Fibroblast of mammary gland (primary cell): ENCODE measurements at places on chromosomes 6 and 20.

DNA sequence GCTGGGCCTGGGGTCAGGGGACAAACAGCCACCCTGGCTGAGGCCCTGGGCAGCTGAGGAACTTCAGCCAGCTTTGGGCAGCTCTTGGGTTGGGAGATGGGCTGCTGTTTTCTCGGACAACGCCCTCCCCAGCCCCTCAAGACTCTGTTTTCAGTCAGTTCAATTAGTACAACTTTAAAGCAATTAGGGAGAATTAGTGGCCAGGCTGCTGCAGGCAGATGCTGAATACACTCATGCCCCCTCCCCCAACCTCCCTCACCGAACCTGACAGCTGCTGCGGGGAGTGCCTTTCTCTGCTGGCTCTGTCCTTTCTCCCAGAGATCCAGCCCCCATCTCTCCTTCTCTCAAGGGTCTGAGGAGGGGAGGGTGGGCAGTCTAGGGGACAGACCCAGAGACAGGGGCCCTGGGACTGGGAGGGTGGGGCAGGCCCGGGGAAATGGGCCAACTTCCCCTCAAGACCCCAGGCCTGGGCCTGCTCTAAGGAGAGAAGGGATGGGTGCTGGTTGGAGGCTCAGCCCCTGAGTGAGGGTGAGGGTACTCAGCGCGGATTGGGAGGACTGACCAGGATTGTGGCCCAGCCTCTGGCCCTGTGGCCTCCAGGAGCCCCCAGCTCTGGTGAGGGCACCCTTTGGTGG, 17.8 kb upstream of the MYT1 start:
- DNase-seq, result no peak

- DNase-seq, result no peak
These were observed 1.0 kb downstream of the FILIP1 start for GRCh38 chr6:75492386-75493153.

GRCh38 chr6:2990248-2990931, 9.3 kb upstream of the NQO2 start:
- DNase-seq, result peak; percentile 26

DNA sequence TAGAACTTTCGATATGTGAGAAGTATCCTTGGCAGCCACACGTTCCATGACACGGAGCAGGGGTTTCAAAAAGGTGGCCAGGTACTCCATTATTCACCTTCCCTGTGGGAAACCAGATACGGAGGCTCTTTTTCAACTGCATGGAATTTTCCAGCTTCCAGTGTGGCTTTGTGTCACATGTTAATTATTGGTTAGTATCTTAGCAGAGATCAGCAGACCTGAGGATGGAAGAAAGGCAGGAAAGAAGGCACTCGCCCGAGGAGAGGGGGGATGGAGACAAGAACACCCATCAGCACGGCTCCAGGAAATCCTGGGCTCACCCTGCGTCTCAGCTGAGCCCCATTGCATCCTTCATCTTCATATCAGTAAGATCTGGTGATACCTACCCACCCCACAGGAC, 115.5 kb downstream of the PXDC1 start:
- no peak for DNase-seq

DNA sequence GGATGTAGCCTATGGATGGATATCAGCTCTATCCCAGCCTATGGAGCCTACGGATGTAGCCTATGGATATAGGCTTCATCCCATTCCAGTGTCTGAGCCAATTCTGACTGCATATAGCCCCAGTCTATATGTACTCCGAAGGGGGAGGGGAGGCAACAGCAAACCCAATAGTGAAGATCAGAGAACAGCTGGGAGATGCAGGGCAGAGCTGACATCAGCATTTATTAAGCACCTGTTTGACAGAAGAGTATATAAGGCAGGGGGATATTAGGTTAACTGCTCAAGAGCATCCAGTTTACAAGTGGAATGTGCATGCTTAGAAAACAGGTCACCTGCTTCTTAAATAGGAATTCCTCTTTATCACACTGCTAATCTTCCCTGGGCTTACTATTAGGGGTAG, 85.2 kb downstream of the TNFAIP3 start:
- no peak for DNase-seq

DNA sequence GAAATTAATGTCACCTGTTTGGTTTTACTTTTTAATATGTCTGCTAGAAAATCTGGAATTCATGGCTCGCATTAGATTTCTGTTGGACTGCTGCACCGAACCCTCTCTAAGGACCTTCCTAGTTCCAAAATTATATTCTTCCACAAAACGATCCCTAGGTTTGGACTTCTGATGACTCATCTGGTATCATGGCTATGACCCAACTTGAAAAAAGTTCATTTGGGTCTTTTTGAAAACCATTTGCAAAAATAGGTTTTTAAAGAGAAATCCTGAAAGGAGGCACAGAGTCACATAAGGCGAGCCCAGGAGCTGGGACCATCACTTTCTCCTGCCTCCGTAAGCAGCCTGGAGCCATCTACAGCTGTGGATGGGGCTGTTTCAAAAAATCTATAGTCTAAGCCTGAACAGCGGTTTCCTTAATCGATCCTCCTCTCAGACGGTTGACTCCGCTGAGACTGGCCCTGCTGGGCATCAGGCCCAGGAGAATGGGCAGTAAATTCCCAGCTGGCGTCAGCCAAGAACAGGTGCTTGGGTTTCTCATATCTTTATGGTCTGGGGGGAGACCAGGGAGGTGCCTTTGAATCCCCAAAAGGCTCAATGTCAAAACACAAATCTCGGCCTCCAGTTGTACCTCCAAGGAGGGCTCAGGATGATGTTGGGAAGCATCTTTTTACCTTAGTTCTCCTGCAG, 44.6 kb downstream of the SLC24A3 start:
- DNase-seq, result no peak

DNA sequence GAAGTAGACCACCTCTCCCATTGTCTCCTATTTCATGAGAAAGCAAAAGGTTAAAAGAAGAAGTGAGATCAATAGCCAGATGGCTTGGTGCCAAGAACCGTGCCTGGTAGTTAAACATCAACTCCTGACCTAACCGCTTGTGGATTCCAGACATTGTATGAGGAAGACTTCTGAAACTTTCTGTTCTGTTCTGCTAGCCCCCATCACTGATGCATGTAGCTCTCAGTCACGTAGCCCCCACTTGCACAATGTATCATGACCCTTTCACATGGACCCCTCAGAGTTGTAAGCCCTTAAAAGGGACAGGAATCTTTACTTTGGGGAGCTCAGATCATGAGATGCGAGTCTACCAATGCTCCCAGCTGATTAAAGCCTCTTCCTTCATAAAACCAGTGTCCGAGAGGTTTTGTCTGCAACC, 301.2 kb downstream of the RNGTT start:
- DNase-seq, result no peak

DNA sequence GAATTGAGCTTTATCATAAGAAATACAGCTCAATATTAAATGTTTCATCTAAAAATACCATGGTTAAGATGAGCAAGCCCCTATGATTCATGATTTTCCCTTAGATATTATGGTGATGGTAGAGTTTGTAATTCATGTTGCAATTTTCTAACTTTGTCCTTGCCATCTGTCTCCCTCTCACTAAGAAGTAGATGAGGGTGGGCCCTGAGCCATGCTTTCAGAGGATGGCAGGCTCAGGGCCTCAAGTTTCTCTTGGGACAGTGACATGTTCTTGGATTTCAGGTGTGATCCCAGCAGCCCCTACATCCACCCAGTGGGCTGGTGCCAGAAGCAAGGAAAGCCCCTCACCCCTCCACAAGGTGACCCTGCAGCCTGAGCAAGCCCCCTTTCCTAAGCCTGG, 25.6 kb downstream of the L3MBTL1 start:
- DNase-seq, result peak; percentile 66

- DNase-seq, result no peak
These were observed 730.7 kb downstream of the RFPL4B start for GRCh38 chr6:113077794-113078193.

GRCh38 chr20:33276303-33277113, 6.5 kb upstream of the BPIFB1 start:
- DNase-seq, result no peak

DNA sequence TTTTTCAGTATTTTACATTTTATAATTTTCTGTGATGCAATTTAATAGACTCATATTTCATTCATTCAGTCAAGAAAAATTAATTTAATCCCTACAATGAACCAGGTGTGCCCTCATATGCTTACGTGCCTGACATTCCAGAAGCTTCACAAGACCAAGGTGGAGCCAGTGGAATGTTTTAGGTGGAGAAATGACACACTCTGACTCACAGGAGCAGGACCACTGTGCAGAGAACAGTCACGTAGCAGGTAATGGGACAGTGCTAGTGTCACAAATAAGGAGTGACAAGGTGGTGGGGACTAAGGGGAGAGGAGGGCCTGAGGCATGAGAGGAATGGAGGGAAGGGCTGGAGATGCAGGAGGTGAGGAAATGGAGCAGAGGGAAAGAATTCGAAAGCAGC, 37.0 kb upstream of the HLA-G start:
- DNase-seq, result no peak

GRCh38 chr6:215335-216034, 76.8 kb upstream of the DUSP22 start:
- DNase-seq, result peak; percentile 38

GRCh38 chr20:57734754-57735153, 24.9 kb upstream of the PMEPA1 start:
- DNase-seq, result no peak

- DNase-seq, result peak; percentile 35
These were observed 2.7 kb upstream of the PAX1 start for GRCh38 chr20:21702553-21703470.

DNA sequence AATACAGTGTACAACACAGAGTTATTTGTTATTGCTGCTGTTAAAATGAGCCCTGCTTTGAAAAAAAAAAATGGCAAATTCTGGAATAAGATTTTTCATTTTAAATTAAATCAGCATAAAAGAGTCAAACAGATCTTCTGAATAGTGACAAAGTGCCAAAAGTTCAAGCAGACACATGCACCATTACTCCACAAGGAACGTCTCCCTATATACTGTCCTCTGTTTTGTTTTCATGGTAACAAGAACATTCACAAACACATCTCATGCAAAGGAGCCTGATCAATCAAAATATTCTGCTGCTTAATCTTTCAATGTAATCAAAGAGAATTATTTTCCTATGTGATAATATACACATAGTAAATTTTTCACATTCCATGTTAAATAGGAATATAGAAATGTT, 2.7 kb downstream of the HIVEP2 start:
- no peak for DNase-seq

GRCh38 chr20:23658989-23659609, 21.3 kb upstream of the CST3 start:
- DNase-seq, result no peak

GRCh38 chr20:40997116-40997515, 31.5 kb upstream of the TOP1 start:
- DNase-seq, result no peak

GRCh38 chr20:539191-539590, 4.4 kb downstream of the CSNK2A1 start:
- DNase-seq, result no peak

- DNase-seq, result peak; percentile 15
These were observed 417.5 kb downstream of the EYS start for GRCh38 chr6:65289491-65289890.

DNA sequence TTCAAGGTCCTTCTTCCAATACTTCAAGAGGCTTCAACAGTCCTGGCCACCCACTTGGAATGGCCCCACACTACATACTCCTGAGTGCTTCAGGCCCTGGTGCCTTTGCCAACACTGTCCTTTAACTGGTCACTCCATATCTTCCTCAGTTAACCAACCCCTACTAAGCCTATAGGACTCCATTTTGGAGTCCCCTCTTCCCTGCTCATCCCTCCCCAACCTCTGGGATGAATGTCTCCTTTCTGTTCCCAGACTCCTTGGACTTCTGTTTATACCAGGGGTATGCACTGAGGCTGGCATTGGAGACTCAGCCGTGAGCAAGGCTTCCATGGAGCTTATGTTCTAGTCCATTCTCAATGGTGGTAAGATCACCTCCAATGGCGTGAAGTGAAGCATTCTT, 33.6 kb downstream of the COX4I2 start:
- no peak for DNase-seq

GRCh38 chr20:50691573-50692551, 520 bp upstream of the RIPOR3 start:
- DNase-seq, result peak; percentile 88

GRCh38 chr20:21063276-21063675, 42.9 kb downstream of the LINC00237 start:
- no peak for DNase-seq

- peak; percentile 49 for DNase-seq
These were observed 1.6 kb downstream of the SRPK1 start for GRCh38 chr6:35919085-35919826.

DNA sequence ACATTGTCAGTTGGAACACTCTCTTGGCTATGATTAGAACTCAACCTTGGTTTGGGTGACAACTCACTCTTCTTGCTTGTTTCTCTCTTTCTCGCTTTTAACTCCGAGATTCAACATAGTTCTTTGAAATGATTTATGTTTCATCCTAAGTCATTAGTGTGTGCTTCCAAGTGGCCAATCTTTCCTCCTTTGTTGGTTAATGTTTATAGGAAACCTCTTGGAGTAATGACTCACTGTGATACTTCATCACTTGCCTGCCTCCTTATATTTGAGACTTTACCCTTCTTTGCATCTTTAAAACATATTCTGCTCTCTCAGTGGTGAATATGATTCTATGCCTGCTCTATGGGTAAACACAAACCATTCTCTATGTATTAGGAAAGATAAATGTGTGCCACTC, 279.7 kb upstream of the FLRT3 start:
- DNase-seq, result peak; percentile 28

GRCh38 chr6:156928126-156928525, 150.9 kb downstream of the ARID1B start:
- no peak for DNase-seq

DNA sequence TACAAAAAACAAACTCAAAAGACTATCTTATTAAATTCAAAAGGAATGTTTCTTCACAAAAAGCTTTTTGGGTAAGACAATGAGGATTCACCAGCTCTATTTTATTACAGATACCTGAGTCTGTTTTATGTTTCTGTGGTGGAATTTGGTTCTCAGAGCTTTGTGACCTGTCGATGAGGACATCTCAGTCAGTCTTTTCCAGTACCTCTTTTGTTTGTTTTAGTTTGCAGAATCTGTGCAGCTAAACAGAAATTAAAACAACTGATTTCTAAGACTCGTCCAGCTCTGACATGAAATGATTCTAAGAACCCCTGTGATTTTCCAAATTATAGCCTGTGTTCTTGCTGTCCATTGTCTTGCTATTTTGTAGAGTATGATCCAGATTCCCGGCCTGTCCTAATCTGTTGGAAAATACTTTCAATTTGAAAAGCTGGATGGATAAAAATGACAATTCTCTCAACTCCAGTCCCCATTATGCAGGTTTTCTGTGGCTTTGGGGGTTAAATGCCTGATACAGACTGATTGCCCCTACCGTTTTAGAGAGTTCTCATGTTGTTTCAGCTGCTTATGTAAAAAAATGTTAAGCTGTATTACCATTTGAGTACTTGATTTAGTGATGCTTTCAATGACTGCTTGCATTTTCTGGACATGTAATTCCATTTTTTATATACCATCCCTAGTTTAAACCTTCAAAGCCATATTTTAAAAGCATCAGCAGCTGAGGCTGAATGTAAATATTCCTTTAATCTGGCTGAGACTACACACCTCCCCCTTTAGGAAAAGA, 94.2 kb upstream of the TAB2 start:
- DNase-seq, result no peak

- no peak for DNase-seq
These were observed 29.2 kb downstream of the JAG1 start for GRCh38 chr20:10644458-10645204.

GRCh38 chr6:98579079-98579478, 255.3 kb upstream of the POU3F2 start:
- no peak for DNase-seq
